Anterior cingulate cortex (tissue), 58 donors: ENCODE measurements at places on chromosomes 2 and 18.

DNA sequence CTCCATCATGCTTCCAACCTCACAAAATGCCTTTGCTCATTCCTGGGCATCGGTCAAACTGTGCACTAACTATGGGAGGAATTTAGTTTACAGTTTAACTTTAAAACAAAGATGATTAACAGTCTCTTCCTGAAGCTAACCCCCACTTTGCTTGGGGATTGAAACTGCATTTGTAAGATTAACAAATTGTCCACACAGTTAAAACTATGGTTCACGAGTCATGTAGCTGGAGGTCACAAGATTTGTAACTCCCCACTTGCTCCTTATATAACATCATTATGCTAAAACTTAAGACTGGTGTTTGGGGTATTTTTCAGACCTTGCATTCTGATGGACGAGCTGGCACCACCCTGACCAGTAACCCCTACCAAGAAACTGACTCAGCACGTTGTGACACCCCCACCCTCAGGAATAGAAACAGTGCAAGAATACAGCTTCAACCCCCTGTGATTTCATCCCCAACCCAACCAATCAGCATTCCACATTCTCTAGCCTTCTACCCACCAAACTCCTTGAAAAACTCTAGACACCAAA, 252.3 kb downstream of the MBD5 start:
- no peak for DNase-seq

DNA sequence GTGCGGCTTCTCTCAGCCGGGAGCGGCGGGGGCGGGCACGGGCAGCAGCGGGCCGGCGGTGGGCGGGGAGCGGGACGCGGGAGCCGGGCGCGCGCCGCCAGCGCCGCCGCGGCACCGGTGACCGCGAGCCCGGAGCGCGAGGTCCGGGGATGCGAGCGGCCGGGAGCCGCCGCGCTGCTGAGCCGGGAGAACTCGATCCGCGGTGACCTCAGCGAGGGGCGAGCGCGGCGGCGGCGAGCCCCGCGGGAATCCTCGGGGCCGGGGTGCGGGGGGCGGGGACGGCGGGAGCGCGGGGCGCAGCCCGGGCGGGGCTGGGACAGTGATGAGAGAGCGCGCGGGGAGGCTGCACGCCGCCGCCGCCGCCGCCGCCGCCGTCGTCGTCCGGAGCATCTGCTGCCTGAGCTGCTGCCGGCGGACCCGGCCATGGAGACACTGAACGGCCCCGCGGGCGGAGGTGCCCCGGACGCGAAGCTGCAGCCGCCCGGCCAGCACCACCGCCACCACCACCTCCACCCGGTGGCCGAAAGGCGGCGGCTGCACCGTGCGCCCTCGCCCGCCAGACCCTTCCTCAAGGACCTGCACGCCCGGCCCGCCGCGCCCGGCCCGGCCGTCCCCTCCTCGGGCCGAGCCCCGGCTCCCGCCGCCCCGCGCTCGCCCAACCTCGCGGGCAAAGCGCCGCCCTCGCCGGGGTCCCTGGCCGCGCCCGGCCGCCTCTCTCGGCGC, at the start of gene MTCL1:
Gene MTCL1 (plus strand): TSS at position 319 of the 723 bp plus-strand sequence. CDS start 105 bp downstream, at position 424.
- DNase-seq, result no peak

GRCh38 chr2:195848119-195848899, 191.3 kb downstream of the SLC39A10 start:
- no peak for DNase-seq

GRCh38 chr2:118291251-118291880, 203.1 kb downstream of the INSIG2 start:
- DNase-seq, result no peak

DNA sequence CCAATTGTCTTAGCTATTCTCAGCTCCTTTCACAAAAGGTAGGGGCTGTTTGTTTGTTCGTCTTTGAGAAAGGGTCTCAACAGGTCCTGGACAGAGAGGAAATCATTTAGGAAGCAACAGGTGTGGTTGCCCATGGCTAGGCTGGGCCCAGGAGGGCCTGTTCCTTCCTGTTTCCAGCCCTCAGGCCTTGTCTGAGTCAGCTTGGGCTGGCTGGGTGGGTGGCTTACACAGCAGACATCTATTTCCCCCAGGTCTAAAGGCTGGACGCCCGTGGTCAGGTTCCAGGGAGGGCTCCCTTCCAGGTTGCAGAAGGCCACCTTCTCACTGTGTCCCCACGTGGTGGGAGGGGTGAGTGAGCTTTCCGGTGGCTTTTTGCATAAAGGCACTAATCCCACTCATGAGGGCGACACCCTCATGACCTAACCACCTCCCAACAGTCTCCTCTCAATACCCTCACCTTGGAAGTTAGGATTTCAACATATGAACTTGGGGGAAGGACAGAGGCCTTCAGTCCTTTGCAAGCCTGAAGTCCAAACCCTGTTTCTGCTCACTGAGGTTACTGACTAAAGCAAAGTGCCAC, 45.5 kb downstream of the ARHGEF4 start:
- DNase-seq, result no peak
